ENCODE measurements at places on chromosomes 3 and 15.
A peak's percentile ranks its signal among the peaks of the same experiment; 100 is the strongest.

GRCh38 chr3:149808209-149808829 is 4.7 kb upstream of the RNF13 start:
- peak; percentile 27 for DNase-seq

DNA sequence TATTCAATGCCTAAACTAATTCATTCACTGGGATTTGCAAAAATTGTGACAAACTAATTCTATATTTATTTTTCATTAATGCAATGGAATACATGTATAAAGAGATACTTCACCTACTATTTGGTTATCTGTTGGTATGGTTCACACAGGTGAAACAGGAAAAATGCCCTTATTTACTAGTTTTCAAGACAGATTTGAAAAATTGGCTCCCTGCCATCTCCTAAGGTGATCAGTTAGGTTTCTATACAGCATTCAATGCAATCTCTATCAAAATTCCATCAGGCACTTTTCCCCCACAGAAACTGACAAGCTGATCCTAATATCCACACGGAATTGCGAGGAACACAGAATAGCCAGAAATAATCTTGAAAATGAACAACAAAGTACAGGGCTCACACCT is 101.1 kb downstream of the DLG1 start:
- no peak for DNase-seq

DNA sequence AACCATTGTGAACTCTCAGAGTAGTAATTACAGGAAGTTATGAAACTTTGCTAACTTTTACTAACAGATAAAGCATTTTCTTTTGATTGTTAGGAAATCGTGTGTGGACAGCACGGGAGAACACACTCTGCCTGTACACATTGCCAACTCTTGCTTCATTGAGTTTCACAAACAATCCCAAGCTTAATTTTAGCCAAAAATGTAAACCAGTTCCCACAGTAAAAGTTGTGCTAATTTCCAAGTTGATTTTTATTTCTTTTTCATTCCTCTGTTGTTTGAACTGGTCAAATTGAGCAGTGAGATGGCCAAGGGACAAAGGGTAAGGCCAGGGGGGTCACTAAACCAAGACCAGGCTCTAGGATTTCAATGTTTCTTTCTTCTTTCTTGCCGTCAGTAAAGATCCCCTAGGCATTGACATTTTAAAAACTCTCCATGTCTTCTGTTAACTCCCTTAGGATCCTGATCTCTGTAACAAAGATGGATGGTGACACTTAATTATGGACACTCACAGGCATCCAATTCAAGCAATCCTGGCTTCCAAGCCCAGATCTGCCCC is 414.9 kb downstream of the RBMS3 start:
- DNase-seq = no peak

GRCh38 chr15:78035321-78035751 is 42.2 kb downstream of the TBC1D2B start:
- DNase-seq = no peak

Measured in stimulated activated CD8-positive, alpha-beta memory T cell treated with anti-CD3 and anti-CD28 coated beads, Interleukin-4, amount 100 ng/mL, for 4 hours (primary cell).